ENCODE measurements at places on chromosomes 6 and 20.

DNA sequence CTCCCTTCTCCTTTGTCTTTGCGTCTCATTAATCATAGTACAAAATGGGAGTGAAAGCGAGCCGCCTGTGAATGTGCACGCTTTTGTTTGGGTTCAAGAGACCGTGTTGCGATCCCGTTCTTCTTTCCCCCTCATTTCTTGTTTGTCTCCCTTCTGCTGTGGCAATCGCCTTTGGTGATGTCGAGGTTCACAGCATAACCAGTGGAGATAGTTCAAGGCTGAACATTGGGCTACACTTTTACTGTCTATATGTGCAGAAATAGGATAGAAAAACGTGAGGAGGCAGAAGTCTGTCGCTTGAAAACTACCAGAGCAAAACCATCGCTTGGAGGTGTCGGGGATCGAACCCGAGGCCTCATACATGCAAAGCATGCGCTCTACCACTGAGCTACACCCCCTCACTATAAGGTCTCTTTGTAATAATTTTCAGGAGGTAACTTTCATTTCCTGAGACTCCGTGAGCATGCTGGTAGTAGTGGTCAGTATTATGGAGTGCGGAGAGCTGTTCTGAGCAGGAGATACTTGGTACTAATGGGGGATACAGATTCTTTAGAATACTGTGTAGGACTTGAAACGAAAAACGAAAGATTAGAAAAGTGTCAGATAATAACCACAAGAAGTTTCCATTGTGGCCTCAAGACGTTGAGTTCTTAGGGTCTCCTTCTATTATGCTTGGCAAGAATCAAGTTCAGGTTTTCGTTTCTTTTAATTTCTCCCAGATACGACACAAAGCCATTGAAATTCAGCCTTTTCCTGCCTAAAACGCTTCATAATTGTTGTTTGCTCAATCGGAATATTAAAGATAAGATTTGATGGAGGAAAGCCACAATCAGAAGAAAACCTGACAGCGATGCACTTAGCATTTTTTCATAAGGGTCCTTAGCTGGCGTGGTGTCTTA, 106.6 kb downstream of the TRIM27 start:
- DNase-seq: no peak

GRCh38 chr20:23528867-23529431, 38.0 kb downstream of the CST8 start:
- DNase-seq: no peak

GRCh38 chr20:25863536-25864325, 167.1 kb upstream of the ZNF337 start:
- no peak for DNase-seq

- no peak for DNase-seq
These were observed 569.6 kb upstream of the GJE1 start for GRCh38 chr6:141562851-141563763.

GRCh38 chr6:132445201-132445951, 44.1 kb upstream of the MOXD1 start:
- no peak for DNase-seq

DNA sequence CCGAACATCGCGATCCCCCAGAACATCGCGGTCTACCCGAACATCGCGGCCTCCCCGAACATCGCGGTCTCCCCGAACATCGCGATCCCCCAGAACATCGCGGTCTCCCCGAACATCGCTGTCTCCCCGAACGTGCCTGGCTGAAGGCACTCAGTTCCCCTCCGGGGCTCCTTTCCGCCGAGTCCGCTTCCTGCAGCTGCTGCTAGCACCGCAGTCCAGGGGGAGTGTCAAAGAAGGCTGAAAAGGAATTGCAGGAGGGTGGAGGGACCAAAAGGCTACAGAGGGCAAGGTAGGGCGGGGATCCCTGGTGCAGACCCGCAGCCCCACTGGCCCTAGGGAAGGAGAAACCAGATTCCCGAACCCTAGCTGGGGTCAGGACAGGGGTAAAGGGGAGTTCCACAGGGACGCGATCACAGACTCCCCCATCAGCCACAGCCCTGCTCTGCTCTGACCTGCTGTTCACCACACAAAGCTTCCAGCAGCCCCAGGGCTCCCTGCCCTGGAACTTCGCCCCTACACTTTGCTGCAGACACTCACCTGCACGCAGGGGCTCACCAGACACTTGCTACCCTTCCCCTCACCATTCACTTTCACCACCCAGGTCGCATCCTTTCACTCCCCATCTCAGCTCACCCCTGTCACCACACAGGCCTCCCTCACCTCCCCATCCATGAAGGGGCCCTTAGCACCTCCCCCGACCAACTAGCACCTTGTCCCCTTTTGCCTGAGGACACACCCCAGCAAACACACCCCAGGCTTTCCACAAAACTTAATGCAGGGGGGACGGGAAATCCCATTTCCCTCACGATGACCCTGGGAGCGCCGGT, 1.7 kb downstream of the ULBP1 start:
- no peak for DNase-seq

GRCh38 chr20:33021879-33022278, 9.6 kb upstream of the BPIFB6 start:
- no peak for DNase-seq

GRCh38 chr6:162343198-162343935, 384.2 kb downstream of the PRKN start:
- DNase-seq: no peak

DNA sequence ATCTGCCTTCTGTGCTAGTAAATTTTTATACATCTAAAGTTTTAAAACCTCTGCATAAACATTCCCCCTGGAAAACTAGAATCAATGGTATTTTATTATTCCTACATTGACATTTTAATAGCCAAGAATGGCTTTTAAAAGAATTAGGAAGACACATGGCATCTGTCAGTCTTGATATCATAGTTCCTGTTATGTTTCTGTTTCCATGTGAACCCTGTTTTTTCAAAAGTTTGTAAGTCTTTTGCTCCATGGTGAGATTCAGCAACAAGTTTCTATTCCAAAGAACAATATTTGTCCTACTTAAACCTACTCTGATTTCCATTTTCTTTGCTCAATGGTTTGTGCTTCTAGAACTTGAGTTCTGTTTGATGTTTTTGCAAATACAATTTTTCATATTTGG, 95.2 kb downstream of the PLEKHG1 start:
- no peak for DNase-seq

DNA sequence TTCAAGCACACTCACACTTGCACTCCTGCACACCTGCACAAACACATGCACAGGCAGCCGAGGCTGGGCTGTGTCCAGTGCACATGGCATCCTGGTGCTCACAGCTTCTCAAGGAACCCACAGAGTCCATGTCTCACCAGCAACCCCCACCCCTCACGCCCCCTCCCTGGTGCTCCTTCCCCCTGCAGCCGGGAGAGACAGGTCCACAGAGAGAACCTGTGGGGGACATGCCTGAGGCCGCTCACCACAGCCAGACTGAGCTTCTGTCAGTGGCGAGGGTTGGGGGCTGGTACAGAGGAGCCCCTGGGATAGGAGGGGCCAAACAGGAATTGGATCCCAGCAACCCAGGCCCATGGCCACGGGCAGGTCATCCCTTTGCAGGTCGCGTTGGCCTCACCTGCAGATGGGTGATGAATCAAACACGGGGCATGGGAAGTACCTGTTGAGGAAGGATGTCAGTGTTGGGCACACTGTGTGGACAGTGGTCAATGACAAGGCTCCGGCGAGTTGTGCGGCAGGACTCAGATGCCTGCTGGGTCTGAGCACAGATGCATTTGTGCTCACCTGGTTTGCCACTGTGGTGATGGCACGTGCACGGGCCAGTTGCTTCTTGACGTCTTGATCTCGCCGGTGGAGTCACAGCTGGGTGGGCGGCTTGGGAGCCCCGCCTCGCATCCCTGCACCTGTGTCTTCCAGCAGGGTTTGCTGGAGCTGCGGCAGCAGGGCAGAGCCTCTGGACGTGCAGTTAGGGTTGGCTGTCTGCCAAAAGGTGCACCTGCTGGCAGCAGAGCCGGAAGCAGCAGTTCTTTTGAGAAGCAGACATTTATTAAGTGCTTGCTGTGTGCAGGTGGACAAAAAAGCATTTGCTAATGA, 113.0 kb downstream of the ERMARD start:
- no peak for DNase-seq

GRCh38 chr6:109466212-109466923, 10.8 kb upstream of the MICAL1 start:
- no peak for DNase-seq

DNA sequence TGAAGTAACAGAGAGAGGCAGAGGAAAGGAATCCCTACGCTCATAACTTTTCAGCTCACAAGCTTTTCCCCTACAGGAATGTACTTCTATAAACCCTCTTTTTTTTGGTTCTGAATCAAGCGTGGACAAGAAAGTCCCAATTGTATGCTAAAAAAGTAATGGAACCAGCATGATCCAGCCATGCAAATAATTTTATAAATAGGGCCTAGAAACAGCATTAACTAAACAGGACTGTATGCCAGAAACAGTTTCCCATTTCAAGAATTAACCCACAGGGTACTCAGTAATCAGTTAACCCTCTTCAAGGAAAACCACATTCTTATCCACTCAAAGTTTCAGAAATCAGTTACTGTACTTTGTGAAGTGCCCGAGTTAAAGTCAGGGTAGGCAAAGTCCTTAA, 87.0 kb upstream of the HMGCLL1 start:
- DNase-seq: no peak

GRCh38 chr20:3785240-3786125, 1.1 kb downstream of the CENPB start:
- no peak for DNase-seq

DNA sequence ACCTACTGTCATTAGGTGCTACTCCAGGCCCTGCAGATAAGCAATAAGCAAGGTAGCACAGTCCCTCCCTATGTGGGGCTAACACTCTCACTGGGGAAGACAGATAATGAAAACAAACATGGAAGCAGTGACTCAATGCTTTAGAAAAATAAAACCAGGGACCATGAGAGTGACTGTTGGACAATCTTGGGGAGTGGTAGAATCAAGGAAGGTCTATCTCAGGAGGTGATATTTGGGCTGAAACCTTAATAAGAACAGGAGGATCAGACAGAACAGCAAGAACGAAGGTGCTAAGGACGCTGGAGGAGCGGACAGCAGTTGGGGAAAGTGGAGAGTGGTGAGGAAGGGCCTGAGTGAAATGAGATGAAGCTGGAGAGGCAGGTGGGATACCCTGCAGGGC, 58.2 kb downstream of the BANF2 start:
- DNase-seq: no peak

GRCh38 chr6:126086560-126086959, 100.2 kb downstream of the TRMT11 start:
- DNase-seq: no peak

GRCh38 chr6:151111670-151112069, 128.1 kb upstream of the AKAP12 start:
- DNase-seq: no peak

GRCh38 chr6:21754891-21755290, 161.3 kb downstream of the SOX4 start:
- DNase-seq: no peak

GRCh38 chr6:35259948-35260590, 534 bp downstream of the ZNF76 start:
- no peak for DNase-seq

- DNase-seq: no peak
These were observed 73.9 kb upstream of the SOX4 start for GRCh38 chr6:21519642-21520041.

GRCh38 chr6:14283600-14284235, 166.1 kb downstream of the CD83 start:
- no peak for DNase-seq

- DNase-seq: no peak
These were observed 10.5 kb upstream of the TAB2 start for GRCh38 chr6:149306967-149307366.

GRCh38 chr20:4602297-4602631, 119.4 kb upstream of the PRND start:
- DNase-seq: no peak

DNA sequence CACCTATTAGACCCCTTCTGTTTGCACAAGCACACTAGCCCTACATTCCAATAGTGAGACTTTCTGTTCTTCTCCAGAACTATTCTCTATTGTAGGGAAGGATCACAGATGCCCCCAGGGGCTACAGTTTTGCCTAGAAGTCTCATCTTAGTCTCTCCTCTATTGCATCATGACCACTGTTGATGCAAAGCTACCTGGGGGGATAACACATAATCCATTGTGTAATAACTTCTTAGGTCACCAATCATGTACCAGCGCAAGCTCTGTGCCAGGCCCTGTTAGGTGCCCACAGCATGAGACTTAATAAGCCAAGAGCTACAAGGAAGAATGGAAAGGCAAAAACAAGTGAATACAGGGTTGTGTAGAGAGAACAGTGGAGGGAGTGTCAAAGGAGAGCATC, 98.1 kb upstream of the TNFAIP3 start:
- no peak for DNase-seq

DNA sequence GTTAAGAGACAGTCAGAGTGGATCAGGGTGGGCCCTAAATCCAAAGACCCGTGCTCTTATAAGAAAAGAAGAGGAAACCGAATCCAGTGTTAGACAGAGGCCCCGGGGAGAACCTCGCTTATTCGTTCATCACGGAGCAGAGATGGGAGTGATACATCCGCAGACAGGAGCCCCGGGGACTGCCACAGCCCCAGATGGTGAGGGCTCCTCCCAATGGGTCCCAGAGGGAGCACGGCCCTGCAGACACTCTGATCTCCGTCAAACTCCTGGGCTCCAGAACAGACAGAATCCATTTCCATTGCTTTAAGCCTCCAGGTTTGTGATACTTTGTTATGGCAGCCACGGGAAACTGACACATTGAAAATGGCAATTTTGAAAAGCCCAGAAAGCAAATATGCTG, 47.0 kb downstream of the CDH4 start:
- DNase-seq: no peak

DNA sequence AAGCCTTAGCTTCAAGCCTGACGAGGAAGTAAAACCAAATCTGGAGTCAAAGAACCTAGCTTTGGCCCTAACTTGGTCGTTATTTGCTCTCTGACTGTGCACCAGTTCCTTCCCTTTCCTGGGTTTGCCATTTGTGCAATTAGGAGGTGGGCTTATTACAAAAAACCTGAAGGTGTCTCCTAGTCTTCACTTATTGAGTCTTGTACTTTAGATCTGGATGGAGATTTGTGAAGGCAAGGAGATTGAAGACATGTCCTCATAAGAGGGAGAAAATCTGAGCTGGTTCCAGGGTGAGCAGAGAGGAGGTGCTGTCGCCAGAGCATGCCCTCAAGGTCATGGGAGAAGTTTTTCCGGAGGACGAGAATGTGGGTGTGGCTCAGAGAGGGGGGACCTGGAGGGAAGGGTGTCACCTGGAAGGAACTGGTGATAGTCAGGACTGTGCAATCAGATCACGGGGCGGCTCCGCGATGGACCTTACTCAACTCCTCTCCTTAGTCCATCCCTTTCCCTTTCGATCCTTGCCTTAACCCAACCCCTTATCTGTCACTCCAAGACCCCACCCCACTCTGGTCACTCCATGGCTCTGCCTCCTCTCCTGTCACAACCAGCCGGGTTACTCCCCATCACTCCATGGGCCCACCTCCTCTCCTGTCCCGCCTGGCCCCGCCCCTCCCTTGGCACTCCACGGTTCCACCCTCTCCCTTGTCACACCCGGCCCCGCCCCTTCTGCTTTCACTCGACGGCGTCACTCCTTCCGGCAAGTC, 588 bp upstream of the ACSS2 start:
- peak; percentile 94 for DNase-seq

DNA sequence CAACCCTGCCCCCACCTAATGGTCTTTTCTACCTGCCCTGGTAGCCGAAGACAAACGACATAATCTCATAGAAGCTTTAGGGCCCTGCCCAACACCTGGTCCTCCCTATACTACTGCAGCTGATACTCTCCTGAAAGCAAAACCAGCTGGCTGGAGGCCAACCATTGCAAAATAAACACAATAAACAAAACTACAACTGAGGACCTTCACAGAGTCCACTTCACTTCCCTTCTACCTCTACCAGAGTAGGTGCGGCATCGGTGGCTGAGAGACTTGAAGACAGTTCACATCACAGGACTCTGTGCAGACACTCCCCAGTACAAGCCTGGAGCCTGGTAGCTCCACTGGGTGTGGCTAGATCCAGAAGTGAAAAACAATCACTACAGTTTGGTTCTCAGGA, 476.2 kb downstream of the MMUT start:
- no peak for DNase-seq
